ENCODE measurements at places on chromosomes 2 and 18. TPM values are rescaled to one million over a fixed set of nuclear protein-coding genes. Genes with fewer than 3 reads are reported as not detected.

- H3K27ac ChIP-seq = peak overlapping the region; percentile 92
- H3K27me3 ChIP-seq = no peaks in the 10 kb centered on the region
- H3K4me1 ChIP-seq = peaks cover 50% of the 10 kb centered on the region
- no peaks in the 10 kb centered on the region for H3K36me3 ChIP-seq
- peak; percentile 92 for DNase-seq
Measured at GRCh38 chr2:161710131-161710915, 86.1 kb downstream of the SLC4A10 start.

- no peak overlapping the region for H3K27ac ChIP-seq
- H3K4me3 ChIP-seq = no peak overlapping the region
- H3K27me3 ChIP-seq = no peaks in the 10 kb centered on the region
- peaks cover 11% of the 10 kb centered on the region for H3K4me1 ChIP-seq
Measured at GRCh38 chr18:3042379-3042778, 29.4 kb upstream of the LPIN2 start.

DNA sequence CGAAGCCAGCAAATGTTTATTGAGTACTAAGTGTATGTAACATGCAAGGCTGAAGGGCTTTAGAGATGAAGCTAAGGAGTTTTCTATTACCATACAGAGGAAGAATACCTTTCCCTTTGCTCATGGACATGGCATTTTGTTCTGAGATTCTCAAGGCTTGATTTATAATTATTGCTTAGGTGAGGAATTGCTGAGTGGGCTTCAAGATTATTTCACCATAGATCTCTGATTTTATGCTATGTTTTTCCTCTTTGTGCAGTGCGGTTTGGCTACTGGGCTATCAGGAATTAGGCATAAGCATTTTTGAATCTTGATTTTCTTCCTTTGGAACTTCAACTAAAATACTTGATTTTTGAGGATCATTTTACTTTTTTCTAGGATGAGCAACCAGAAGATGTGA, 42.5 kb downstream of the VRK2 start:
- peaks cover 38% of the 10 kb centered on the region for H3K36me3 ChIP-seq
- DNase-seq = no peak
- H3K27ac ChIP-seq = no peak overlapping the region
- no peak overlapping the region for H3K4me3 ChIP-seq
- H3K4me1 ChIP-seq = no peaks in the 10 kb centered on the region

DNA sequence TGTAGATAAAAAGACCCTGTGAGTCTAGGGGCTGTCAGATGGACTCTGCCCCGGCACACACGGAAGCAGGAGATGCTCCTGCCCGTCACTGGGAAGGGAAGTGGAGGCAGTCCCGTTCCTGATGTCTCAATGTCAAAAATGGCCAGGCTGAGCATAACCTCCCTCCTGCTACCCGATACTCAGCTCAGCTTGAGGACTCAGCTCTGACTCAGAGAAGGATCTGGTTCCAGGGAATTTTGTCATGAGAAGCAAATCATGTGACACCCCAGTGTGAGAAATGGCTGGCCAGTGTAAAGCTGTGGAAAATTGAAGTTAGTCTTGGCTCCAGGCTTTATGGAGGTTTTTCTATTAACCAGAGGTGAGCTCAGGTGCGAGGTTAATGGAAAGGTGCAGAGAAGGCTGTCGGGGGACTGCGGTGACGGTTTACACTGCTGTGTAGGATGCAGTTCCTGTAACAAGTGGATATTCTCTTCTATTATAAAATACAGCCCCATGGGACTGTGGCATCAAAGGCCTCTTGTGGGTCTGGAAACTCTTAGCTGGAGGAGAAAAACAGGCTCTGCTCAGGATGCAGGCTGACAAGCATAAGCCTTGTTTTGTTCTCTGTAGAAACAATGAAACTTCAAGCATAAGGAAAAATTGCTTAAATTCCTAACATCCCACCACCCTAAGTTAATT, 24.7 kb upstream of the AGAP1 start:
- H3K4me1 ChIP-seq = peaks cover 27% of the 10 kb centered on the region
- no peaks in the 10 kb centered on the region for H3K36me3 ChIP-seq
- H3K4me3 ChIP-seq = peak overlapping the region; percentile 51
- peak overlapping the region; percentile 86 for H3K27ac ChIP-seq
- H3K27me3 ChIP-seq = no peaks in the 10 kb centered on the region

- no peaks in the 10 kb centered on the region for H3K27me3 ChIP-seq
- 0 out of 2 replicates have a peak, but pooled peaks cover 4% of the 10 kb centered on the region for H3K4me1 ChIP-seq
- peak; percentile 17 for DNase-seq
- H3K27ac ChIP-seq = no peak overlapping the region
- peaks cover 41% of the 10 kb centered on the region for H3K36me3 ChIP-seq
- no peak overlapping the region for H3K4me3 ChIP-seq
Measured at GRCh38 chr2:165927353-165927752, 26.2 kb downstream of the TTC21B start.

- peaks cover 67% of the 10 kb centered on the region for H3K27me3 ChIP-seq
- H3K27ac ChIP-seq = no peak overlapping the region
- H3K4me1 ChIP-seq = no peaks in the 10 kb centered on the region
- DNase-seq = no peak
- H3K4me3 ChIP-seq = no peak overlapping the region
- H3K36me3 ChIP-seq = no peaks in the 10 kb centered on the region
Measured at GRCh38 chr2:75416420-75417342, 144.1 kb downstream of the EVA1A start.

- no peaks in the 10 kb centered on the region for H3K27me3 ChIP-seq
- no peak overlapping the region for H3K4me3 ChIP-seq
- H3K4me1 ChIP-seq = no peaks in the 10 kb centered on the region
- peaks cover 21% of the 10 kb centered on the region for H3K36me3 ChIP-seq
Measured at GRCh38 chr2:3195641-3196476, 181.8 kb downstream of the EIPR1 start.

AFTPH gene
- 18.9 TPM for total RNA-seq

NEURL3 gene
- total RNA-seq = 0.40 TPM

PPP1R1C gene
- total RNA-seq = 1.5 TPM

GRHL1 gene
- total RNA-seq = 9.3 TPM
